ENCODE measurements at places on chromosomes 11 and 22.

- DNase-seq, result no peak
Measured at GRCh38 chr22:35451592-35451991, 51.7 kb downstream of the MCM5 start.

- no peak for DNase-seq
Measured at GRCh38 chr11:132093536-132094259, 723.3 kb downstream of the NTM start.

DNA sequence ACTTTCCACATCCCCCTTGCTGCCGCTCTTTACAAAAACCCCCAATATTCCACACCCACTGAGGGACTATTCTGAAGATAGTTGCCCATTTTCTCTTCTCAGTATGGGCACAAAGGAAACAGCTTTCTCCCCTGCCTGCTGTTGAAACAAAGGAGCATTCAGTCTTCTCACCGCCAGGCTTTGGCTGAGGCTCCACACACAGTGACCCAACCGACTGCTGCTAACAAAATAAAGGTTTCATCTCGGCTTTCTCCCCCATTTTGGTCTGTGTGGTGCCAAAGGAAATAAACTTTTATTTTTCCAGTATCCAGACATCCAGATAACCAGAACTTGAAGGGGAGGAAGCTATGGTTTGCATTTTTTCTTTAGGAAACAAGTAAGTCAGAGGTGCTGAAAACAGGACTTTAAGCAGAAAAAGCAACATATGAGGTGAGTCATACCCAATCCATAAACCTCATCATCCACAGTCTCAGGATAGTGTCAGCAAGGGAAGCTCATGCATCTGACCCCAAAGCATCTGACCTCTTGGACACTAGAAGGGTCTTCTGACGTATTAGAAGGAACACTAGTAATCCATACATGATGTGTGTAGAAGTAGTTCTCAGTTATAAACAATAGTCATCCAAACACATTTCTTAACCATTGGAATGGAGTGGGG lies 6.4 kb downstream of the CLMP start:
- DNase-seq, result no peak

GRCh38 chr22:34115722-34116121 lies 195.4 kb upstream of the LARGE1 start:
- DNase-seq, result no peak

DNA sequence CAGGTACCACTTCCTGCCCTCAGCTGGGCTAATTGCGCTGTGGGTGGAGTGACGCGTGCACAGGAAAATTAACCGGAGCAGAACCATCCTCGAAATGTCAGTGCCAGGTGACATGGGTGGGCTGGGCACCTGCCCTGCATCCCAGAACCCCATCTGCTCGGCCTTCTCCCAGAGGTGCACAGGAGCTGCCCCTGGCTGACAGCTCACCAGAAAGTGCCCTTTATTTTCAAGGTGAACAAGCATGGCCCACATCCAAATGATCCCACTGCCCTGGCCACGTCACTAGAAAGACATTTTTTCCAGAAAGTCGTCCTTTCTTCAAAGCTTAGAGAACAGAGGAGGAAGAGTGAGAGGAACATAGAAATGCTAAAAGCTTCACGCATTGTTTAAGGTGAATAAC lies 4.1 kb upstream of the ELFN2 start:
- no peak for DNase-seq

DNA sequence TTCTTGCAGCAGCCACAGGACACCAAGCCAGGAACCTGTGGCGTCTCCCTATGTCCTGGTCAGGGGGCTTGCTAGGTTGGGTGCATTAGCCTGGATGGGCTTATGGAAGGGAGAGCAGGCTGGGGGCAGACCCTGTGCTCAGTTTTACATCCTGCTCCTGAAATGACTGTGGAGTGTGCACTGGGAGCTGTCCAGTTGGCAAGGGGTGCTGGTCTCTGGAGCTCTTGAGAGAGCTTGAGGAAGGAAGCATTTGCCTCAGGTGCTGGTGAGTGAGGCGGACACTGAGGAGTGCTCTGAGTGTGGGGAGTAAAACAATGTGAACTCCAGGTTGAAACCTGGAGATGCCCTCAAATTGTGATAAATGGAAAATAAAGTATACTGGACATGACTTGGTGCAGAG lies 3.4 kb downstream of the SCGB1D4 start:
- DNase-seq, result no peak

DNA sequence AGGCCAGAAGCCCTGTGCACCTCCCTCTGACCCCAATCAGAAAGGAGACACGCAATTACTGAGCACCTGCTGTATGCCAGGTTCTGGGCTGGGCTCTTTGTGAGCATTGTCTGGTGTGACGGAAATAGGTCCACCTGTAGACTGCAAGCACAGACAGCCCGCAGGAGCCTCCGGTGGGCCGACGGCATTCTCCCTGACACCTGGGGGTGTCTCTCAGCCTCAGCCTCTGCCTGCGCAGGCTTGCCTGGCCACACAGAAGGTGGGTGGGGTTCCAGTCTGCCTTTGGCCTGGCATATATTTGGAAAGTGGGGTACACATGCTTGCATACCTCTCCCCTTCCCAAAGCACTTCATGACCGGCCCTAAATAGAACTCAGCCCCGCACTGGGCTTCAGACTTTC lies 129.3 kb downstream of the BUD13 start:
- no peak for DNase-seq

GRCh38 chr11:40384991-40385390 lies 1074.5 kb downstream of the LRRC4C start:
- DNase-seq, result no peak

GRCh38 chr22:28046100-28046499 lies 127.0 kb upstream of the PITPNB start:
- no peak for DNase-seq

GRCh38 chr22:36069368-36069767 lies 40.7 kb upstream of the RBFOX2 start:
- DNase-seq, result peak; percentile 37

GRCh38 chr11:108824545-108824944 lies 159.7 kb downstream of the DDX10 start:
- DNase-seq, result no peak

- DNase-seq, result no peak
Measured at GRCh38 chr11:12165237-12165875, 55.0 kb downstream of the MICAL2 start.

GRCh38 chr11:65433657-65434056 lies 11.1 kb downstream of the NEAT1 start:
- DNase-seq, result peak; percentile 63

DNA sequence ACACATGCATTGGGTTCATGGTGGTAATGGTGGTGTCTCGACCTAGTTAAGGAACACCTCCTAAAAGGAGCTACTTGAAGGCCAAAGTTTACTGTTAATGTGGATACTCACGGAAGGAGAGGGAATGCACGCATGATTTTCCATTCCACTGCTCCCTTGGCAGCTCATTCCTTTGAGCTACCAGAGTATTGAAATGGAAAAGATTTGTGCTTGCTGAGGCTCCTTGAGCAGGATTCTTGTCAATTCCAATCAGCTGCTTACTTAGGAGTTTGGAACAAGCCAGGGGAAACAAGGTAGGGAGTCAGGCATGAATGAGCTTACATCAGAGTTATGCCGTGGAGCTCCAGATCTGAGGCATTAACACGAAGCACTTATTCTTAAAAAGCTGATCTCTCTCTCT lies 108.8 kb downstream of the GRIA4 start:
- DNase-seq, result no peak

DNA sequence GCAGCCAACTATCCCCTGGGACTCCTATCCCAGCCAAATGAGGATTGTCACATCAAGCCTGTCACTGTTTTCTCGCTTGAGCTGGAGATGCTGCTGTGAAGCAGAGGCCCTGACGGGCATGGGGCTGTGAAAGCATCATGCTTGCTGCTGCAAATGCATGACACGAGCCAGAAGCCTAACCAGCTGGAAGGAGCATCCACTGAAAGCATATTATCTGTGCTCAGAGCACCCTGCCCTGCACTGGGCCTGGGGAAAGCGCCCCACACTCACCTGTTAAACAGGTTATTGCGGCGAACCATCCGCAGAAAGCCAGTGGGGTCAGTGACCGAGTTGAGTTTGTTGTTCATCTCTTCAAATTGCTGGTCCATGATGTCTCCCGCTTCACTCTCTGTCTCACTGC lies 110.9 kb upstream of the PITPNB start:
- DNase-seq, result peak; percentile 43

GRCh38 chr11:21564833-21565682 lies 627.8 kb upstream of the ANO5 start:
- DNase-seq, result no peak

- no peak for DNase-seq
Measured at GRCh38 chr11:123132881-123133280, 62.2 kb downstream of the CLMP start.

GRCh38 chr11:131811383-131811782 lies 441.0 kb downstream of the NTM start:
- no peak for DNase-seq

DNA sequence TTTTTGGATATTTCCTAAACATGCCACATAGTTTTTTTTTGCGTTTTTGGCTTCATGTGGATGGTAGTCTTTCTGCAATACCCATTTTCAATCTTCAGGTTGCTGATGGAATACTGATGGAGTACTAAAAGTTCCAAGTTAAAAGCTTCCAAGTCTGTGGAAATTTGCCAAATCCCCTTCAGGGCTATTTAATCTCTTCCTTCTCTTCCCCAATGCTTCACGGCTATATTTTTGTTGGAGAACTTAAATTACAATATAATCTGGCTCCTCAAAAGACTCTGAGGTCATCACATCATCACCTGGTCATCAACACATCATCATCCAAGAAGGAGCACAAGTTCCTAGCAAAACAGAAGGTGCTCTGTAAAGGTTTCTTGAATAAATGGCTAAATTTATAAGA lies 881.0 kb upstream of the TENM4 start:
- DNase-seq, result no peak

DNA sequence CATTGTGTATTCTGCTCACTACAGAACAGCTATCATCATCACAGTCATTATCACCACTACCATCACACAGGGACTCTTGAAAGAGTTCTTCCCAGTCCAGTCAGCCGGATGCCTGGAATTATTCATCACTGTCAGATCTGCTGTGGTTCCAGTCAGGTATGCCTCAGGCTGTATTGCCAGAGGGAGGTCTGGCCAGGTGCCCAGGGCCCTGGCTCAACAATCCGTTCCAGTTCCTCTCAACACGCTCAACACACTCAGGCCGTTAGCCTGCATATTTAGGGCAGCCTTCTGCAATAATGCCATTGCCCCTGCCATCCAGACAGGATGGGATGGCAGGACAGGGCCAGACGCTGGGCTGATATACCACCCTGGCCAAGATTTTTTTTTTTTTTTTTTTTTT lies 28.6 kb upstream of the RASL10A start:
- DNase-seq, result no peak

DNA sequence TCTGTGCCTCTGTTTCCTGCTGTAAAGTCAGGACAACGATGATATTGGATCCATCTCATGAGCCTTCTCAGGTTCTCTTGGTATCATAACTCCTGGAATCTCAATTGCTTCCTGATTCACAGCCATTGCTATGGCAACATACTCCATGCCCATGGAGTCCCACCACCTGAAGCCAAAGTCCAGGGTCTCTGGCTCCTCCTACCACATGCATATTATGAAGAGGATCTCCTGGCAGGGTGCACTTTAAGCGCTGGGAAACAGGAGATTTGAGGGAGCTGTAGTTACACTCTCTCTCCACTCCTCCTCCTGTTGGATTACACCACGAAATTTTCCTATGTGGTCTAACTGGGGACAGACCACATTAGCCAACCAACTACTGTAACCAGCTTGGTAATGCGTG lies 130.9 kb upstream of the SEZ6L start:
- DNase-seq, result no peak

GRCh38 chr11:15714641-15715399 lies 600.1 kb downstream of the INSC start:
- DNase-seq, result no peak

DNA sequence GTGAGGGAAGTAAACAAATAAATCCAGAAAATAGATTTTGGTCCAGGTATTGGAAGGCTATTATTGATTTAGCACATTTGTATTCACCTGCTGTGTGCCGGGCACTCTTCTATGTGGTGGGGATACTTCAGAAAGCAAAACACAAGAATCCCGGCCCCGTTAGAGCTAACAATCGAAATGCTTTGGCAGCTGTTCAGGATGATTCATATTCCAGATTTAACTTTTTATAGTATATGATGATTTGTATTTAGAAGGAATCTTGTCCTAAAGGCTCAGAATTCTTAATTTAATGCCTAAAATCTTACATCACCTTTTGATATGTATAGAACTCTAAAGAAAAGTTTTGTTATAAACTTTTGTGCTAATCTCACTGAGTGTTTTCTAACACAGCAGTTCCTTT lies 28.0 kb downstream of the ZC3H12C start:
- no peak for DNase-seq

DNA sequence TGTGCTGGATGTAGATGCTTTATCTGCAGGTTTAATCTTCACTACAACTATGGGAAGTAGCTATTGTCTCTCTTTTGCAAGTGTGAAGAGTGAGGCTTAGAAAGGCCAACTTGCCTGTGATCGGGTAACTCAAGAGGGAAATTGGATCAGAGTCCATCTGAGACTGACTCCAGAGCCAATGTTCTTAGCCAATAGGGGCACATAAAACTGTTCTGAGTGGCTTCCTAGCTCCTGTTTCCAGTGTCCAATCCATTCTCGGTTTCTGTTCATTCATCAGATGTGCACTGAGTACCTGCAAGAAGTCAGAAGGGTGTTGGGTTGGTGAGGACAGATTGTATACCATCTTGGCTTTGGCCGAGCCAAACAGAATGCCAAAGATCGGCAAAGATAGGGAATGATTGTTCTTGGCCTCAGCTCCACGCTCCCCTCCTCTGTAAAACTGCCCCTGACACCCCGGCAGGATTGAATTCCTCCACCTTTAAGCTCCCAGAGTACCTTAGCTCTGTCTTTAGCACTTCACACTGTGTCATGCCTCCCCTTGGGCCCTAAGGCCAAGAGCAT lies 100.0 kb downstream of the PTPRJ start:
- no peak for DNase-seq

DNA sequence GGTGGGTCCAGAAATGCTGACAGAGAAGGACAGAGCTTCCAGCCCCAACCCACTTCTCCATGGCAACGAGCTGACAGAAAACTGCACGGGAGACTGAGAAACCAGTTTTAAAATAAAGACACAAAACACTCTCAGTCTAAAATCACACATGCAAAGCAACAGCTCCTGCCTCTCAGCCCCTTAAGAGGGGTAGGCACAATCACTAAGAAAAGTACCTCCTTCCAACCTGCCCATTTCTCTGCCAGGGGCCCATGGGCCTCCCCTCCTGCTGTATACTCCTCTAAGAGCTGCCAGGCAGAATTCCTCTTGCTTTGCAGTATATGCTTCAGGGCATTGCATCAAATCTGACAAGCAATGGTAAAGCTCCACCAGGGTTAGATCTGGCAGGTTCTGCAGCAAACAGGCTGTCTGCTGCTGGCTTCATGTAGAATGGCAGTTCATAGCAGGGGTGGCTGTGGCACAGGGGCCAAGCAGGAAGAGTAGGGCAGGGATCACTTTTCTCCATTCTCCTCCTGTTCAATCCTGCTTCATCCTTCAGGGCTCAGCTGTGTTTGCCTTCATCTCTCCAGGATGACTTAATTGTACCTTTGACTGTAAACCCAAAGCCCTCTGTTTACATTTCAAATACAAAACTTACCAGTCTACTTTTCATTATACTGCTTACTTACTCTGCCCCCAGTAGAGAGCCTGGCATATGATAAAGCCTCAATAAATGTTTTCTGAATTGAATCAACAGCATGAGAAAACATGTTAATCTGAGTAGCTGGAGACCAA lies 77.7 kb downstream of the KCNC1 start:
- no peak for DNase-seq

All from posterior vena cava (tissue), 2 donors.